ENCODE measurements at places on chromosomes 2 and 18.

- no peak for DNase-seq
Measured at GRCh38 chr2:105814291-105814940, 69.7 kb downstream of the NCK2 start.

- DNase-seq = no peak
Measured at GRCh38 chr2:230903231-230904150, 21.6 kb downstream of the GPR55 start.

- DNase-seq = no peak
Measured at GRCh38 chr2:36801088-36801487, 104.6 kb downstream of the VIT start.

DNA sequence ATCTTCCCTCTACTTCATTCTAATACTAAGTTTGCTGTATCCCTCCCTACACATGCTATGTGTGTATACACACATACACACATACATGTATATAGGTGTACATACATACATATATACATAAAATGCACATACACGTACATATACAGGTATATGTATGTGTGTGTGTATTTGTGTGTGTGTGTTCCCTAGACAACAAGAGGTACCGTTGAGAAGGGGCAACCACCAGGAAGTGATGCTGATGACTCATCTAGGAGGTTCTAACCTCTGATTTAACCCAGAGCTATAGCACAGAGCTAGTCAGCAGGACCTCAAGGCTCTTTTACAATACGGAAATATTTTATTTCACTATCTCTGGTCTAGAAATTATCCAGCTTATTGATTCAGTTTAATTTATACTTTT, 139.2 kb downstream of the LAMA3 start:
- no peak for DNase-seq

- DNase-seq = no peak
Measured at GRCh38 chr18:11271954-11272353, 122.6 kb upstream of the PIEZO2 start.

DNA sequence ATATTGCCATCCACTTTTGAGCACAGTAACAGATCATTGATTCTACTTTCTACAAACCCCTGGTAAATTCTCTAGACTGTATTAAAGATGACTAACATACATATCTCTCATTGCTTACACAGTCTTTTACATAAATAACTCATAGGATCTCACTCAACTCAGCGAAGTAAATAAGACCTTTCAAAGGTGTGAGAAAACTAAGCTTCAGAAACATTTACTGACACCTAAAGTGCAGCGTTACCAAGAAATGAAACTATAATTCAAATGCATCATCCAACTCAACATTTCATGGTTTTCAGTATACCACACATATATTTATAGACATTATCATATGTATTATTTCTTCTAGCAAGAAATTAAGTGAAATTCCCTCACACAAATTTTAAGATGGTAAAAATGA, 189.8 kb downstream of the METTL4 start:
- no peak for DNase-seq

DNA sequence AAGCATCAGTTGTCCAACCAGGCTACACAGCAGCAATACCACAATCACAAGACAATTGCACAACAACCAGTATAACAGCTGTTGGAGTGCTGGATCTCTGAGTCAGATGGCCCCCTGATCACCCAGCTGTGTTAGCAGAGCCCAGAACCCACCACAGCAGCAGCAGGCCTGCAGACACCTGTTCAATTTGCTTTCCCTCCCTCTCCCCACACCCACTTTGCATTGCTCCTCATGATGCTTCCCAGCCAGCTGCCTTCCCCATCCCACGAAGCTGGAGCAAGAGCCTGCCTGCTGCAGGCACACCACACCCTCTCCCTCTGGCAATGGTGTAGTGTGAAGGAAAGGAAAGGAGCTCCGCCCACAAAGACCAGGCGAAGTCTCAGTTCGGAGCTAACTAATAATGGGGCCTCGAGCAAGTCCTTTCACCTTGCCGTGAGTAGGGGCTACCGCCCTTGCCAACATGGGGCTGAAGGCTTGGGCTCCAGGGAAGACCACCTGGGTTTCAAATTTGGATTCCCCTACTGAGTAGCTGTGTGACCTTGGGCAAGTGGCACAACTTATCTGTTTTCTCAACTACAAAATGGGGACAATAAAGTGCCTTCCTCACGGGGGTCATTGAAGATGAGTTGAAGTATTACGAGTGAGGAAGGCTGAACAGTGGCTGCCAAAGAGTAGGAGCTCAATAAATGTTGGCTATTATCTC, 19.4 kb upstream of the ZBTB7C start:
- no peak for DNase-seq

- no peak for DNase-seq
Measured at GRCh38 chr2:221337957-221338685, 234.0 kb downstream of the EPHA4 start.

DNA sequence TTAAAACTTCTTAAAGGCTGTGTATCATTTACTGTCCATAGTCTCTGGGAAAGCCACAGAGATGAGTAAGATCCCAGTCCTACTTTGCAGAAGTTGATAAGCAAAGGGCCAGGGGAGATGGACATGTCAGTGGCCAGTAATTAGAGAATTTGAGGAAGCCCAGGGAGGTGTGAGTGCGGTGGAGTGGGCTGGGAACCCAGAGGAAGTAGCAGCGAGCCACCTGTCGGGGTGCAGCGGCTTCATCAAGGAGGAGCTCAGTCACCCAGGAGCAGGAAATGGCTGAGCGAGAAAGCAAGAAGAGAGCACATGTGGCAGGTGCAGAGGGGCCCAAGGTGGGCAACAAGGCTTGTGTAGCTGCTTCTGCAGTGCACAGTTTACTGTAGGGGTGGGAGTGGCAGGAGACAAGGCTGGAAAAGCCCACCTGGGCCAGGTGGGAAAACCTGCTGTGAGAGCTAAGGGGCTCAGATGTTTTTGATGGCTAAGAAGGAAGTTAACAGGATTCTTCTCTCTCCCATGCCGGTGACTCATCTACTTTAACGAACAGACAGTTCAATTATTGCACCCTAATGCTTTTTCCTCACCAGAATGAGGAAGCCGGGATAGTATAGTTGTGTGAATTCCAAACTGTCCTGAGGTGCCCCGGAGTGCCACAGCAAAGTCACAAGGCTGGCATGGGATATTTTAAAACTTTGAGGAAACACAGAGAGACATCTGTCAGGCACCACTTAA, 34.8 kb upstream of the MGAT5 start:
- no peak for DNase-seq

DNA sequence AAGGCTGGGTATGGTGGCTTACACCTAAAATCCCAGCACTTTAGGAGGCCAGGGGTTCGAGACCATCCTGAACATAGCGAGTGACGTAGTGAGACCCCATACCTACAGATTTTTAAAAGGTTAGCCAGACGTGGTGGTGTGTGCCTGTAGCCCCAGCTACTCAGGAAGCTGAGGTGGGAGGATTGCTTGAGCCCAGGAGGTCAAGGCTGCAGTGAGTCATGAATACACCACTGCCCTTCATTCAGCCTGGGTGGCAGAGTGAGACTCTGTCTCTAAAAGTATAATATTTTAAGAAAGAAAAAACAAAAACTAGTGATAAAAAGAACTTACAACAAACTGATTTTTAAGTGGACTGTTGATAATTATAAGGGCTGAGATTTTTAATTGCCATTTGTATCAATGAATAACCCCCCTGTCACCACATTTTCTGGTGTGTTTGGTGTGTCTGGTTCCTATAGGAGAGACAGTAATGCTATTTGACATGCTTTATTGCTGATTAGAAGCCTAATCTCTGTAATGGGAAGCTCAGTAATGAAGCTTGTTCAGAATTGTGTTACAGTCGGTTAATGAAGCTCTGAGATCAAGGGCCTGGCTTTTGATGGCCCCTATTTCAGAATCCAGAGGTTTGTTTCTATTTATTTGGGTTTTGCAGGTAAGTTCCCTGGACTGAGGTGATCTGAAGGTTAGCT, 147.0 kb downstream of the NEDD4L start:
- no peak for DNase-seq

DNA sequence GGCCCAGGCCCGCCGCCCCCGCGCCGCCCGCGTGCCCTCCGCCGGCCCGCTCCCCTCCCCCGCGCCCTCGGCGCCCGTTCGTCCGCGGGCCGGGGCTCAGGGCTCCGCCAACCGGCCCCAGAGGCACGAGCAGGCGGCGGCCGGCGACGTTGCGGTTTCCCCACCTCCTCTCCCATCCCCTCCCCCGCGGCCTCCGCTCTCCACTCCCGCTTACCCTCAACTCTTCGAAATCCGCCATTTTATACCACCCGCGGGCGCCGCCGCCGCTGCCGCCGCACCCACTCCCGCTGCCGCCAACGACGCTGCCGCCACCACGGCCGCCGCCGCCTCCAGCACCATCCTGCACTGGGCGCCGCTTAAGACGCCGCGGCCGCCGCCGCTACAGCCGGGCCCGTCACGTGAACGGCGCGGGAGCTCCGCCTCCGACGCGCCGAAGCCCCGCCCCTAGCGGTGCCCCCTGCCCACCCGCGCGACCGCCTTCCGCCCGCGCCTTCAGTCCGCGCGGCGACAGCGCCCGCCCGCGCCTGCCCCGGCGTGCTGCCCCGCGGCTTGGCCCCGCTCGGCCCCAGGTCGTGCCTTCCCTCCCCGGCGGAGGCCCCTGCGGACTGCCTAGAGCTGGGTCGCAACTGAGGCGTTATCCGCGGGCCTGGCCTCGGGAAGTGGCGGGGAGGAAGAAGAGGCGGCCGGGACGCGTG, at the start of the genes KATNAL2 and PIAS2:
KATNAL2 (plus strand) TSS at position 495 of the 695 bp plus-strand sequence. CDS start 29,271 bp downstream, outside the sequence.
PIAS2 (minus strand) TSS at position 400 of the 695 bp plus-strand sequence; CDS start at position 238, 162 bp downstream.
- peak; percentile 25 for DNase-seq

GRCh38 chr2:64259312-64259711, 115.1 kb upstream of the PELI1 start:
- DNase-seq = no peak

- no peak for DNase-seq
Measured at GRCh38 chr18:24764766-24765165, 304.3 kb downstream of the HRH4 start.

DNA sequence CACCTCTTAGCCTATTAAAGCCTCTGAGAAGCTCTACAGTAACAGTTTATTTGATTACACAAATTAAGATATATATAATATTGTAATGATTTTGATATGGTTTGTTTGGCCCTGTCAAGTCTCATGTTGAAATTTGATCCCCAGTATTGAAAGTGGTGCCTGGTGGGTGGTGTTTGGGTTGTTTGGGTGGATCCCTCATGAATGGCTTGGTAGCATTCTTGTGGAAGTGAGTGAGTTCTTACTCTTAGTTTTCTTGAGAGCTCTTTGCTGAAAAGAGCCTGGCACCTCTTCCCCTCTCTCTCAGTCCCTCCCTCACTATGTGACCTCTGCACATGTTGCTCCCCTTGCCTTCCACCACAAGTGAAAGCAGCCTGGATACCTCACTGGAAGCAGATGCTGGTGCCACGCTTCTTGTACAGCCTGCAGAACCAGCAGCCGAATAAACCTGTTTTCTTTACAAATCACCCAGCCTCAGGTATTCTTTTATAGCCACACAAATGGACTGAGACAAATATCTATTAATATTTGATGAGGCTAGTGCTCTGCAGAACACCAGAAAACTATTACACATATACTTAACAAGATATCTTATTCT, 52.8 kb downstream of the SLC4A10 start:
- DNase-seq = no peak

DNA sequence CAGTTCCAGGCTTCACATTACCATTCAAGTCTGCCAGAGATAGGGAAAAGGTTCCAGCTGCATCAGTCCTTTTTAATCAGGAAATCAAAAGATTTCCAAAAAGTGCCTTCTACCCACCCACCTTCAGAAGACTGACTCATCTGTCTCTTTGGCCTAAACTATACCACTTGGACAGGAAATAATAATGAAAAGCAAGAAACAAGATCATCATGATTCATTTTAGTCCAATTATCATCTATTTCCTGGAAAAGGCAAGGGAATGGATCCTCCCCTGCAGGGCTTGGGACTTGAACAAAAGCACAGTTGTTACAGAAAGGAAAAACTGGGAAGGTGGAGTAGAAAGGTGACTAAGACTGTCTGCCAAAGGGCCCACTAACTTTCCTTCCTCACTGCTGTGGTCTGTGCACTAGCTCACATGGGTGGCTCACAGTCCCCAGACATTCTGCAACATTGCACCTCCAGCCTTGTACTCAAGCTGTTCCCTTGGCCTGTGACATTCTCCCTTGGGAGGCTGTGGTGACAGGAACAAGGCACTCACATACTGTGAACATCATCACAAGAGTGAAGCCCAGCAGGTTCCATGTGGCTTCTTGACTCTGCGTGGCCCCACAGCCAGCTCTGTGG, 75.3 kb downstream of the VSNL1 start:
- peak; percentile 27 for DNase-seq
